ENCODE measurements at places on chromosomes 2 and 18. TPM values are rescaled to one million over a fixed set of nuclear protein-coding genes. Genes with fewer than 3 reads are reported as not detected.

The POTEC gene
- not detected for total RNA-seq

The STRN gene
- total RNA-seq = 12.6 TPM

The NAGK gene
- 137 TPM for total RNA-seq

The ACTR3 gene
- 330 TPM for total RNA-seq

The CXCR1 gene
- not detected for total RNA-seq

The FAM124B gene
- 22.1 TPM for total RNA-seq

The RGPD3 gene
- 0.13 TPM for total RNA-seq

The SERPINB12 gene
- not detected for total RNA-seq

The POTEJ gene
- total RNA-seq = not detected

The TTR gene
- total RNA-seq = not detected

The SAG gene
- total RNA-seq = not detected

The STPG4 gene
- 0.33 TPM for total RNA-seq

The CCL20 gene
- total RNA-seq = 6.5 TPM

The PLGLB1 gene
- total RNA-seq = 0.20 TPM

The SLC8A1 gene
- total RNA-seq = 0.34 TPM

The DSC3 gene
- 0.13 TPM for total RNA-seq

The SCN3A gene
- total RNA-seq = 0.98 TPM

The CPLX4 gene
- not detected for total RNA-seq

The AGXT gene
- not detected for total RNA-seq

The POTEI gene
- total RNA-seq = 0.05 TPM

The DCC gene
- not detected for total RNA-seq

The ZSWIM2 gene
- not detected for total RNA-seq

The EFR3B gene
- total RNA-seq = 0.67 TPM

The FBXO15 gene
- total RNA-seq = not detected

The MYO1B gene
- total RNA-seq = 64.7 TPM

The IRS1 gene
- 0.05 TPM for total RNA-seq

The MYO5B gene
- 2.1 TPM for total RNA-seq

The ERMN gene
- not detected for total RNA-seq

The TRAF3IP1 gene
- total RNA-seq = 4.9 TPM

The RAX gene
- not detected for total RNA-seq

Data from mammary microvascular endothelial cell (primary cell).